Stimulated activated CD8-positive, alpha-beta memory T cell treated with anti-CD3 and anti-CD28 coated beads, Interleukin-4, amount 100 ng/mL, for 24 hours (primary cell): ENCODE measurements at places on chromosomes 16 and 17.
A peak's percentile ranks its signal among the peaks of the same experiment; 100 is the strongest.

DNA sequence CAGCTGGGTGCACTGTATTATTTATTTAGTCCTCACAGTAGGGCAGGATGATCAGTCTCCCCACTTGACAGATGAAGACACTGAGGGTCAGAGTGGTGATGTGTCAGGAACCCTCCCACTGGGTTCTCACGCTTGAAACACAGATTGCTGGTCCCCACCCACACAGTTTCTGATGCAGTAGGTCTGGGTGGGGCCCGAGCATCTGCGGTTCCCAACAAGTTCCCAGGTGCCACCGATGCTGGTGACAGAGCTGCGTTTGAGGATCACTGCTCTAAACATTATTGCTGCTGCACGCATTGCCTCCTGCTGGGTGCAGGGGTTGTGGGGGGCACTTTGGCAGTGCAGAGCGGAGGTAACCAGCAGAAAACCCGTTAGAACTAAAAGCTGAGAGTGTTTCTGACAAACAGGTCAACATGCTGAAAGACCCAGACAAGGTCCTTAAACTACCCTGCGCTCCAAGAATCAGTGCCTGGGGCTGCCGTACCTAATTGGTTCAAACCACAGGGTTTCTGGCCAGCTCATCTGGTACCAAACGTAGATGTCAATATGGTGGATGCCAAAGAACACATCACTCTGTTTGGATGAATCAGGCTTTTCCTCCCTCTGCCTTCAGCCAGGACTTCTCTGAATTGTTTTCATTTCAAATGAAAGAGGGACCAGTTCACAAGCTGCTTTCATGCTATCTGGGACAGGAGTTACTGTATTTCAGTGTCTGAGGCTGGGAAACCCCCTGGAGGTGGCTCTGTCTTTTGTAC is 76.0 kb downstream of the ABCC1 start:
- DNase-seq = peak; percentile 28

- DNase-seq = no peak
Observed at GRCh38 chr17:70976447-70976846, 807.1 kb downstream of the KCNJ2 start.

- DNase-seq = no peak
Observed at GRCh38 chr16:88681709-88682451, 4.4 kb downstream of the SNAI3 start.

GRCh38 chr16:85302018-85302847 is 190.0 kb upstream of the CIBAR2 start:
- DNase-seq = no peak

DNA sequence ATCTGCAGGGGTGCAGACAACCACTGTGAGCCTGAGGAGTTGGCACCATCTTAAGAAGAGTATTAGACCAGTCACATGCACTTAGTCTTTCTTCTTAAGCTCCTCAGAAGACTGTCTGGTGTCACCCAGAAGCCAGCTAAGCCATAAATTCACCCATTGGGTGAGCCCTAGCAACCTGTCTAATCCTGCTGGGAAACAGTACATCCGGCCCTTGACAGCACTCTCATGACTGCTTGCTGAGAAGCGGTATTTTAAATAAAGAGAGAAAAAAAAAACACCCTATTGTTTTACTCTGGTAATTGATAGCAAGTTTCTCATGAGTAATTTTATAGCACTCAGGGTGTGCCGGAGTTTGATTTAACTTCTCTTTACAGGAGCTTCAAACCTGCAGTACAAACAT is 134.7 kb downstream of the SOX9 start:
- DNase-seq = no peak

DNA sequence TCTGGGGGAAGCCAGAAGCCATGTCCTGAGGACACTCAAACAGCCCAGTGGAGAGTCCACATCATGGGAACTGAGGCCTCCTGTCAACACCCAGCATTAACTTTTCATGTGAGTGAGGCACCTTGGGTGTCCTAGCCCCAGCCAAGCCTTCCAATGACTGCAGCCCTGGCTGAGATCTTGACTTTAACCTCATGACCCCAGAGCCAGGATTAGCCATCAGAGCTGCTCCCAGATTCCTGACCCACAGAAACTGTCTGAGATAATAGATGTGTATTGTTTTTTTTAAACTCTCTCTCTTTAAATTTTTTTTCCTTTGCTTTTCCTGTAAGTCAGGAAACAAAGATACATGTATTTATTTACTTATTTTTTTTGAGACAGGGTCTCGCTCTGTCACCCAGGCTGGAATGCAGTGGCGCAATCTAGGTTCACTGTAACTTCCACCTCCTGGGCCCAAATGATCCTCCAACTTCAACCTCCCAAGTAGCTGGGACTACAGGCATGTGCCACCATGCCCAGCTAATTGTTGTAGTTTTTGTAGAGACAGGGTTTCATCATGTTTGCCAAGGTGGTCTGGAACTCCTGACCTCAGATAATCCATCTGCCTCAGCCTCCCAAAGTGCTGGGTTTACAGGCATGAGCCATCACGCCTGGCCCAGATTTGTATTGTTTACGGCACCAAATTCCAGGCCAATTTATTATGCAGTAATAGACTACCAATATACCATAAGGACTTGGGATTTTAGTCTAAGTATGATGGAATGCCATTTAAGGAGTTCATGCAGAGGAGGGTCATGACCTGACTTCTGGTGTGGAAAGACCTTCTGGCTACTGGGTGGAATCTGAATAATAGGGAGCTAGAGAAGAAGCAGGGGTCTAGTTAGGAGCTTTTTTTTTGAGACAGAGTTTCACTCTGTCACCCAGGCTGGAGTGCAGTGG is 14.0 kb upstream of the TMEM94 start:
- no peak for DNase-seq

DNA sequence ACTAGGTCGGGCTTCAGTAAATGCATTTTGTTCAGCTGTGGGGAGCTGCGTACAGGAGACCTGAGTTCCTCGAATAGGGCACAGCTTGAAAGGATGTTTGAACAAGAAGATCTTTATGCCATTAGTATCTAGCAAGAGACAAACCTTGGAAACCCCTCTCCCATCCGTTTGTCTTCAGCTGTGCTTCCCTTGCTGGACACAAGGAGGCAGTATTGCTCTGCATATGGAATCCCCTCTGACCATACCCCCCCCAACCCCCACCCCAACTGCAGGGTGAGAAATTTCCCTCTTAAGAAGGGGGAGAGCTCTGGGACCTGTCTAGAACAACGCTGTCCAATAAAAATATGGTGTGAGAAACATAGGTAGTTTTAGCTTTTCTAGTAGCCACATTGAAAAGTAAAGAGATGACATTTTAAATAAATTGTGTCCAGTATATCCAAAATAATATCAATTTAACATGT is 1.6 kb downstream of the MRM1 start:
- peak; percentile 48 for DNase-seq

GRCh38 chr16:74487634-74488495 is 66.6 kb upstream of the CLEC18B start:
- no peak for DNase-seq

DNA sequence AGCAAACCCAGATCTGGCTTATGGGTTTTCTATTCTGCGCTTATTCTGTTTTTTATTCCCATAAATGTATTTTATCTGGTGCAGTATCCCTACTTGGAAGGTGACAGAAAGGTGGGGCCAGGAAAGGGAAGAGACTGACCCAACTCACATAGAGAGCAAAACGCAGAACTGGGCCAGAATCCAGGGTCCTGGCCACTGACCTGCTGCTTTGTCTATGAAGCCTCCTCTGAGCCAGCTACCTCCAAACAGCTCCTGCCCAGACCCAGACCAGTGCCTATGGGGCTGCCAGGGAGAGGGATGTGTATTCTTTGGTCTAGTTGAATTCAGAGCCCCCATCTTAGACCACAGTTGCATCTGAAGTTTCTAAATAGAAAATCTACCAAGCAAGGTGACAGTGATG is 36.4 kb upstream of the CES5A start:
- no peak for DNase-seq

DNA sequence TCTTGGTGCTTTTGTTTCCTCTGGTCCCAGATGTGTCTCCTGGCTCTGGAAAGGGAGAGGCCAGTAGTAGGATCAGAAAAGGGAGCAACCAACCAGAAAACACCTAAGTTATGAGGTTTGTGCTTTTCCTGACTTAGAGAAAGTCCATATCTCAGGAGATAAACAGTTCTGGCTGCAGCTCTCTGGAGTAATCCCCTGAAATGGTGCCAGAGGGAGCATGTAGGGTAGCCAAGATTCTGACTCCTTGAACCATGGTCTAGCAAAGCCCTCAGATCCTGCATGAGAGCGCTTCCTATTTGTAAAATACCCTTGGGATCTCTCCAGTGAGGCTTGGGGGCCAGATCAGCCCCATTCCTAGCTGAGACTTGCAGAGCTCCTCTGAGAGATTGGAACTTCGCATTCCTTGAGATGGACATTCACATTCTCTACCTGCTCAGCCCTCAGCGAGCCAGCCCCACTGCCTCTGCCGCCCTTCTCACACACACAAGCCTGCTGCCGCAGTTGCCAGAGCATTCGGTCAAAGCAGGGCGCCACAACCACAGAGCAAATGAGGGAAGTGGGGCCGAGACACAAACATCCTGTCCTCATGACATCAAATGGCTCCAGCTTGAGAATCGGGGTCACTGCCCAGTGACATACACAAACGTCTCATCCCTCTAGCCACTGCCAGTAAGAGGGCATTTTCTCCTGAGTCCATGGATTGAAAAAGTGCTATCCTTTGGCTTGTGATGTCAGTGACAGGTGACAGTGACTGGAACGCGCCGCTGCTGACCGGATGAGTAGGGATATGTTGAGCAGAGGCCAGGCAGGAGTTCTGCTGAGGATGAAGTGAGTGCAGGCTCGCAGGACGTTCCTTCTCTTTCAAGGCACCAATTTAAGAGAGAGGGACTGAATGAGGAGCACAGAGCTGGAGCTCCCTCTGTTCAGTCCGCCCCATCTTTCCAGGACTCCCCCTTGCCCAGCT is 5.0 kb downstream of the ABHD15 start:
- no peak for DNase-seq

- peak; percentile 8 for DNase-seq
Observed at GRCh38 chr17:45353043-45353442, 36.2 kb upstream of the MAP3K14 start.

- peak; percentile 76 for DNase-seq
Observed at GRCh38 chr17:77404812-77405581, 264.2 kb downstream of the SEC14L1 start.

DNA sequence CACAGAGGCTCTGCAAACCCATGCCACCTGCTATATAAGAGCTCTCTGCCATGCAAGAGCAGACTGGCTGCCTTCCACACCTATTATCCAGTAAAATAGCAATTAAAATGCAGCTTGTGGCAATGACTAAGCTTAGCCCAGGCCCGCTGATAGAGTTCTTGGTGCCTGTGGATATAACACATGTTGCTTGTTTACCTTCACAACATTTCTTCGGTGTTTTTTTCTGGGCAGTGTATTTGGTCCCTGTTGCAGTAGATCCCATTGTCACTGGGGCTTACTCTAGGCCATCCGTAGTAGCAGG is 63.5 kb downstream of the SPECC1 start:
- DNase-seq = no peak

- DNase-seq = no peak
Observed at GRCh38 chr17:68302666-68303065, 11.4 kb downstream of the ARSG start.

DNA sequence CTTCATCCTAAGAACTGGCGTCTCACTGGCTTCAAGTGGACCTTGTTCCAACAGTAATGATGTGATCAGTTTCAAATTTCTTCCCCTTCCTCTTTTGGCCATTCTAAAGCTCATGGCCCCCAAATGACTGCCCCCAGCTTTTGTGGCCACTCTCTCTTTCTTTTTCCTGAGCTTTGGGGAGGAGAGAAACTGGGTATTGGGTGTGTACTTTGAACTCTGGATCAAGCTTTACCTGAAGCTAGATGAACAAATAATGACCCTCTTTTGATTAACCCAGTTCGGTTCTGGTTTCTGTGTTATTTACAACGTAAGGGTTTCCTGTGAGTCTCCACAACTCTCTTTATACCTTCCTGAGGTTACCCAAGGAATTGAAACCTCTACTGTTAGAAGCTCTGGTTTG is 132.7 kb downstream of the FTO start:
- no peak for DNase-seq

- DNase-seq = no peak
Observed at GRCh38 chr17:65123757-65124675, 13.2 kb upstream of the RGS9 start.

- DNase-seq = no peak
Observed at GRCh38 chr16:22360963-22361659, 13.3 kb downstream of the CDR2 start.

DNA sequence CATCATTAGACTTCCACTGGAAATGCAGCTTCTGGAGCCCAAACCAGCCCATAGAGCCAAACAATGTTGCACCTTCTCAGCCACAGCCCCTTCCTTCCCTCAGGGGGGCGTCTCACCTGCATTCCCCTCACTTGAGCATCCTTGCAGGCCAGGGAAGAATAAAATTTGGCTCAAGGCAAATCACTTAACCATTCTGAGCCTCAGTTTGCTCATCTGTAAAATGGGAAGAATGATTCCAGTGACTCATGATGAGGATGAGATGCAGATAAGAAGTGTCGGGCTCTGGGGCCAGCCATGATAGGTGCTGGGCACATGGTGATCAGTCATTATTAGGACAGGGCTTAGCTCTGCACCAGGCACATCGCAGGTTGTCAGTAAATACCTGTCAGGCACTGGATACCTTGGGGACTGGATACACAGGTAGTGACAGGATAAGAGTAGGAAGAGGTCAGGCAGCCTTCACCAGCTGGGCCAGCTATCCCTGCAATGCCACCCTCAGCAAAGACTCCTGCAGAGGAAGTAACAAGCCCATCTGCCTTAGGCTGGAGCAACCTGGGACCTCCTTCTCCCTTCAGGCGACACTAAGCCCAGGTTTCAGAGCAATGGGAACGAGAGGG is 208.0 kb upstream of the TNRC6C start:
- no peak for DNase-seq

GRCh38 chr17:30997270-30997669 is 26.4 kb downstream of the RNF135 start:
- no peak for DNase-seq

- DNase-seq = no peak
Observed at GRCh38 chr16:276426-277077, 808 bp upstream of the RGS11 start.

- no peak for DNase-seq
Observed at GRCh38 chr16:63982741-63983140, 1139.1 kb downstream of the CDH11 start.

- DNase-seq = no peak
Observed at GRCh38 chr17:82283208-82283749, 9.8 kb upstream of the CSNK1D start.
